ENCODE measurements at places on chromosomes 7 and 10.
A peak's percentile ranks its signal among the peaks of the same experiment; 100 is the strongest.

GRCh38 chr7:157678501-157678900 lies 341.7 kb downstream of the DNAJB6 start:
- no peak for DNase-seq

DNA sequence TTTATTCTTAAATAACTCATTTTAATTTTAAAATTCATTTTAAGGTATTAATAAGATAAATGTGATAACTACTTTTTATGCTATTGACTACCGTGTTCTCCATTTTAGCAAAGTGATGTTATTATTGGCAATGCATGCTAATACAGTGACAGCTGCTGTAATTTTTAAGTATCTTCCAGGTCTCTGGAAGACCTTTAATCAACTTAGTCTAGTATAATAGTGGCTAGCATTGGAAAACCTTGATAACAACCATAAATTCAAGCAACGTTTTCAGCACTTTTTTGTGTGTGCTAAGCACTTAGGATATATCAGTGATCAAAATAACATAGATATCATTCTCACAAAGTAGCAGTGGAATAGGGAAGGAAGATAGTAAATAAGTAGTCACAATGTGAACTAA lies 230.9 kb upstream of the MAGI2 start:
- DNase-seq: no peak

- DNase-seq: no peak
These were observed 245.3 kb downstream of the KCNMA1 start for GRCh38 chr10:77392236-77392721.

GRCh38 chr10:125264091-125264490 lies 103.7 kb upstream of the CTBP2 start:
- no peak for DNase-seq

- DNase-seq: no peak
These were observed 1.5 kb downstream of the IPMK start for GRCh38 chr10:58266003-58266825.

- DNase-seq: peak; percentile 78
These were observed 56.8 kb downstream of the SND1 start for GRCh38 chr7:127708788-127709187.

DNA sequence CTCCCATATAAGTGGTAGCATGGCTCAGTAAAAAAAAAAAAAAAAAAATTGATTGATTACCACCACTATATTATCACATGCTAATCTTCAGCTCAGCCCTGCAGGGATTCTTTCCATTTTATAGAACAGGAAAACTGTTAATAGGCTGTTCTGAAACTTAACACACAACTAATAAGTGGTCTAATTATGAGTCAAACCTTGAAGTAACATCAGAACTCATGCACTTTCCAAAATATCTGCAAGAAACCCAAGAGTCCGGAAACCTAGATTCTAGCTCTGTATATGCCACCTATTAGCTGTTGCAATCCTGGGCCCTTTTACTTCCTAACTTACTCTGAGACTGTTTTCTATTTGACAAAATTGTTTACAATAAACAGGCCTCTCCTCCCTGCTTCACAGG lies 23.9 kb downstream of the SEM1 start:
- DNase-seq: no peak

DNA sequence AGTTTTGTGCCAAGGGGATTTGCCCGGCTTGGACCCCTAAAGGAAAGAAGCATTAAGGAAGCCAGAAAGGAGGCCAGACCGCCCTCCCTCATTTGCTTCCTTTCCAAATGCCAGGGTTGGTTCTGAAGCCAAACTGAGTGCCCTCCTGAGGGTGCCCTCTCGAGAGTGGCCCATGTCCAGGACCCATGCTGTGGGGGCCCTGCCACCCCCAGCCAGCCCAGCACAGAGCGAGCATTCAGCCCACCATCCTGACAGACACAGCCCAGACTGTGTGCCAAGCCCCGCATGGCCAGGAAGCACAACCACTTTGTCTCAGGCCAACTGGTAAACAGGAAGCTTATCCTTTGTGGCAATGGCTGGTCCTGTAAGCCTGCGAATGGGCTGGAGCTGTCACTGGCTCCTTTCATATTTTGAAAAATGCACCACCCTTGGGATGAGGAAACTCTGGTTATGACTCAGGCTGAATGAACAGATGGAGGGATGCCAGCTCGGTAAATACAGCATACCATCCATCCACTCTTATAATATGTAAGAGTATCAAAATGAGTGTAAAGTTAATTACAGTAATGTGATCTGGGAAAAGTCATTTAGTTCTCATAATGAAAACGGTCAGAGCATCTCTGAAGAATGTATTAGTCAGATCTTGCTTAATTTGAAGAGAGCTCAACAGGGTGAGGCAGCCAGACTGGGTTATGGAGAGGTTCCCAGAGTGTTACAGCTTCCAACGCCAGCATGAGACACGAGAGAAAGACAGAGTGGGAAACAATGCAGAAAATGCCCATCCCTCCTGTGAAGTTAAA lies 65.0 kb downstream of the STK17A start:
- peak; percentile 78 for DNase-seq

- no peak for DNase-seq
These were observed 48.8 kb downstream of the GOLGA7B start for GRCh38 chr10:97898429-97898828.

GRCh38 chr10:14649739-14650138 lies 125.0 kb downstream of the FAM107B start:
- DNase-seq: no peak

- DNase-seq: no peak
These were observed 55.1 kb upstream of the PTPN12 start for GRCh38 chr7:77482015-77482414.

- no peak for DNase-seq
These were observed 7.1 kb downstream of the NUDT1 start for GRCh38 chr7:2248984-2249694.

DNA sequence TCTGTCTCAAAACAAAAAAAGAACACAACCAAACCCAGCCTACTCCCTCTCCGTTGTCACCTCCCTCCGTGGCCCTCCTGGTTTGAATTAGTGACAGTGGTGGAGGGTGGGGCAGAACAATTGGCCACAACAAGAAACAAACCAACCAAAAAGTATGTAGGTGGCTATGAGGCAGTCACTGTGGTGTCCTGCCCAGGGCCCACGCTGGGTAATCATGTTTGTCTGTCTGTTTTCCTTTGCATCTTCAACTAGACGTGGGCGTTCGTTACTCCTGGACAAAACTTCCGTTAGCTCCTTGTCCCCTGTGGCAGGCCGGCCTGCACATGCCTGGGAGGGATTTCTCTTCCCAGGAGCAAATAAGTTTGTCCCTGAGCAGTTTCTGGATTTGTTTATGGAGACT lies 78.4 kb downstream of the XRCC2 start:
- no peak for DNase-seq

DNA sequence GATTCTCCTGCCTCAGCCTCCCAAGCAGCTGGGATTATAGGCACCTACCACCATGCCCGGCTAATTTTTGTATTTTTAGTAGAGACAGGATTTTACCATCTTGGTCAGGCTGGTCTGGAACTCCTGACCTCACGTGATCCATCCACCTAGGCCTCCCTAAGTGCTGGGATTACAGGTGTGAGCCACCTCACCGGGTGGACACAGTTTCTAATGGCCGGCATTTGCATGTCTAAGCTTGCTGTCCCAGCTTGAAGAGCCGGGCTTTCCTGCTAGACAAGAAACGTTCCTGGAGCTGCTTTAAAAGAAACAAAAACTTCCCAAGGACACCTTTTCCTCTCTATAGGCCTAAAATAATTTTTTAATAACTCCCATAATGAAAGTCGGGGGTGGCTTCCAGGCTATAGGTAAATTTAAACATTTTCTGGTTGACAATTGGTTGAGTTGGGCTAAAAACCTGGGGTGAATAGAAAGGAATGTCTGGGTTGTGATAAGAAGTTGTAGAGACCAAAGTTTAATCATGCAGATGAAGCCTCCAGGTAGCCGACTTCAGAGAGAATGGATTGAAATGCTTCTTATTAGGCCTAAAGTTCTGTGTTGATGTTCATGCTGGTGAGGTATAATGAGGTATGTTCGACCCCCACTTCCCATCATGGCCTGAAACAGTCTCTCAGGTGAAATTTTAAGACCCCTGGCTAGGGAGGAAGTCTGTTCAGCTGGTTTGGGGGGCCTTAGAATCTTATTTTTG lies 8.8 kb downstream of the ACADSB start:
- no peak for DNase-seq

Measured in cerebellum (tissue), 4 donors.